Activated CD8-positive, alpha-beta memory T cell treated with anti-CD3 and anti-CD28 coated beads for 48 hours (primary cell): ENCODE measurements at places on chromosomes 11 and 22.

DNA sequence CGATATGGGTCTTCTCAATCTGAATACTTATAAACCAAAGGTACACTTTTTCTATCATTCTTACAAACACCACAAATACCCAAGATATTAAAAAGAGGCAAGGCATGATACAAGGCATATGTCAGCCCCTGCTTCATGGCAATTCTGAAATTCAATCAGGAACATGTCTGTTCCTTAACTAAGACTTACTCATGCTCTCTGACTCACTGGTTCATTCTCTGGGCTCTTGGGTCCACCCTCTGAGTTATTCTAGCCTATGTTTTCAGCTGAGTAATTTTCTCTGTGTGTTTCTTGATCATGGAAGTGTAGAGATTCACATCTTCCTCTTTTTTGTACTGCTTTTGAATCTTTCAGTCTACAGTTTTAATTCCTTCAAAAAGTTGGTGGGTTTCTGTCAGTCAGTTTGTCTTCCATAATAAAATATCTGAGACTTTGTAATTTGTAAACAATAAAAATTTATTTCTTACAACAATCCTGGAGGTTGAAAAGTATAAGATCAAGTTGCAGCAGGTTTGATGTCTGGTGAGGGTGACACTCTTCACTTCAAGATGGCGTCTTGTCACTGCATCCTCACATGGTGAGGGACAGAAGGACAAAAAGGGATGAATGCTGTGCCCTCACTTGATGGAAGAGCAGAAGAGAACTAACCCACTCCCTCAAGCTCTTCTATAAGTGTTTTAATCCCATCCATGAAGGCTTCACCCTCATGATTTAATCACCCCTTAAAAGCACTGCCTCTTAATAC is 211.7 kb downstream of the FAM76B start:
- DNase-seq, result no peak

DNA sequence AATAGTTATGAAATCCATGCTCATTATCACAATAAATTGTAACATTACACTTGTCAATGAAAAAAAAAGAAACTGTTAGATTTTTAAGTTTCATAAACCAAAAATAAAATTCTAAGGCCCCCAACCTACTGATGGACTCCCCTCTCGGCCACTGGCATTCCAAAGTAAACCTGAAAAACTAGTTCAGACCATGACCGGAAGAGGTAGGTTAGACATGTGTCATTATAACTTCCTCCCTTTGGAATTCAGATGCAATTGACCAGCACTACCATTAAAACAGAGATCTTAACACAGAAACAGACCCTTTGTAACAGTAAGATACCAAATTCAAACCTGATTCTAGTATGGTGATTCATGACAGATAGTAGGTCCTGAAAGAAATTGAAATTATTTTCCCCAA is 12.9 kb downstream of the OR10A6 start:
- DNase-seq, result no peak

DNA sequence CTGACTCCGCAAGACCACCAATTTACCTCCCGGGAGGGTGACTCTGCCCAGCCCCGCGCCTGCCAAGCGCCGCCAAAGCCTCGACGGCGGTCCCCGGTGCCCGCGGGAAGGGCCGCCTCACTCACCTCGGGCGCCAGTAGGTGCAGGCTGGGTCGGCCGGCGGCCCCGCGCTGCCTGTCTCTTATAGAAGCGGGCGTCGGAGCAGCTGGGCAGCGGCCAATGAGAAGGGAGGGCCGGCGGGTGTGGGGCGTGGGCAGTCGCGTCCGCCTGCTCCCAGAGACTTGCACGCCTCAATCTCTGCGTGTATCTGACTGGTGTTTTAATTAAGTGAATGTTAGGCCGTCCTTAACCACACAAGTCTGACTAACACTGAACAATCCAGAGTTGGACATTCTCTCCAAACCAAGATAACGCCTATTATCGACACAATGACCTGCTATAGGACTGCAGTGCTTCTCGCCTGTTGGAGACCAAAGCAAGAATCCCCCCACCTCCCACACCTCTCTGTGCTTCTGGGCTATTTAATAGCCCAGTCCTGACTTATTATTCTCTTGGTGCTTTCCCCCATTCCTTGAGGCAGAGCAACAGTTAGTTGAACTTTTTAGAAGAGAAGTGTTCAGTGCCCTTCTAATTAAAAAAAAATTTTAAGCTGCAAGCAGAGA is at the start of gene TPH1:
Gene TPH1 (minus strand): TSS at position 154 of the 662 bp plus-strand sequence. CDS start 5,507 bp downstream, outside the sequence.
- no peak for DNase-seq

GRCh38 chr11:13076961-13077360 is 67.8 kb downstream of the RASSF10 start:
- no peak for DNase-seq

DNA sequence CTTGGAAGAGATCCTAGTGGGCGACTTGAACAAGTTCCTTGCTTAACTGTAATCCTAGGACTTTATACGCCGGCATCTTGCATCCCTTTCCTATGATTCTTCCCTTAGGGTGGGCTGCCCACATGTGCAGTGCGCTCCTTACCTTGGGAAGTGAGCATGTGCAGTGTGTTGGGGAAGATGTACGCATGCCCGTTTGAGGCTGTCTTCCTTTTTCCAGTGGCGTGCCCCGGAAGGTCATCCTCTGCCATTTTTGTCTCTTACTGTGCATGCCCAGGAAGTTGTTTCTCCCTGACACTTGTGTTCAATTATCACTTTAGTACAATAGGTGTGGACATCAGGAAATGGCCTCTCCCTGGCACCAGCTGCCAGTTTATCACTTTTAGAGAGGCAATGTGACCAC is 936.5 kb downstream of the TBC1D22A start:
- DNase-seq, result no peak

- DNase-seq, result no peak
Observed at GRCh38 chr11:114784216-114784615, 105.9 kb downstream of the NXPE2 start.

DNA sequence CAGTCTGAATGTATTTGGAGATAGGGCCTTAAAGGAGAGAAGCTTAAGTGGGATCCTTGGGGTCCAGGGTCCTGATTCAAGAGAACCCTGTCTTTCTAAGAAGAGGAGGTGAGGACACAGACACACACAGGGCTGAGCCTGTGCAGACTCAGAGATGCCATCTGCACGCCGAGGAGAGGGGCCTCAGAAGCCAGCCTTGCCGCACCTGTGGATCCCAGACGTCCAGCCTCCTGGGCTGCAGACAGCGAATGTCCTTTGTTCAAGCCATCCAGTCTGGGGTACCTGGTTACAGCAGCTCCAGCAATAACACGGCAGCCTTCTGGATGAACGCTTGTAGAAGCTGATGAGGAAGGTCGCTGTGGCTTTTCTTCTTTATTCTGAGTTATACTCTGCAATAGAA is 1086.1 kb downstream of the BRD1 start:
- DNase-seq, result no peak

DNA sequence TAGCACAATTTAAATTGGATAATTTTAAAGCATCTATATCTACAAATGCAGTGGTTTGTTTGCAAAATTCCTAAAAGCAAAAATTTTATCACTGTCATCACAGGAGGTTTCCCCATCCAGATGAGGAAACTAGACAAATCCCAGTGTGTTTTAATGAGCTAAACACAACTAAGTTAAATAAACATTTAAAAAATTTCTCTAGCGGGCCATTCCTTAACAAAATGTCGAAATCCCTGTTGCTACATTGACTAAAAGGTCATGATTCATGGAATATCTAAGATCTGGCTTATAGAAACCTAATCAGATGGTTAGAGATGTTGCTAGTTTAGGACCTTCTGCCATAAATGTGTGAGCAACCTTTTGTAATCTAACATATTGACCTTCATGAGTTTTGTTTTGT is 107.3 kb upstream of the BDNF start:
- DNase-seq, result no peak

DNA sequence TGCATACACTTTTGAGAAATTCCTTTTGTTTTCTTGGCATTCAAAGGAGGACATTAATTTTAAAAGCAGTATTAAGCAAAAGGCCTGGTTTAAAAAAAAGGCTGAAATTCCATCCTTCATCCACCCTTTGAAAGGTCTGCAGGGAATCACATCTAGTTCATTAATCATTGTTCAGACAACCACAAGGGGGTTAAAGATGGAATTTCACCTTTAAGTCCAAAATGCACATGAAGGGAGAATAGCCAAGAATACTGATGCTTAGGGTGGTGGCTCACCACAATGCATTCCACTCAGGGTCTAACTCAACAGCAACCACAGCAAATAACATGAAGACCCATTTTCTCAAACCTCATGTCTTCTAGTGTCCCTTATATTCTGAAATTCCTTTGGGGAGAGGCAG is 256.9 kb downstream of the CADM1 start:
- DNase-seq, result no peak

DNA sequence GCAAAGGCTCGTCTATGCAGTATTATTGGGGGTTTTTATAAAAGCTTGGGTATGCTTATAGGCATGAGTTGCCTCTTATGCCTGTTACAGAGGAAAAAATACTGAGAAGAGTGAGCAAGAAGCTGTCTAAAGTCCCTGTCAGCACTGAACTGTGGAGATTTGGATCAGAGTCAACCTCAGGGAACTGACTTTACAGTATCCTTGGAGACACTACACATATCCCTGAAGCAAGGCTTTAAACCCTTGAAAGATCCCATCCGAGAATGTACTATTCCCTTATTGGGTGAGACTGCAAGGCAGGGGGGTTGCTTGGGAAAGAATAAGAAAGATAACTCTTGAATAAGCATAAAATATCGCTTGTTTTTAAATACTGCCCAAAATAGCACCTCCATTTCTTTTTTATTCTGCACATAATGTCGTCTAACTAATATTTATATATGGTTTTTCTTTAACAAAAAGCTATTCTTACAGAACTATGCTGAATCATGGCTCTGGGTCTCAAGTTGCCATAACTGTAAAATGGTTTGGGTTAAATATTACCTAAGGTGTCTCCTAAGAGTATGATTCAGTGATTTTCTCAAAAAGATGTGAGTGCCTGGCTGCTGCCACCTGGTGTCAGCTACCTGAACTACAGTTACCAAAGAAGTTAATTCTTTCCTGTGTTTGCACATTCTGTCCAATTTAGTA is 1062.8 kb downstream of the DLG2 start:
- DNase-seq, result no peak

- no peak for DNase-seq
Observed at GRCh38 chr11:2445746-2446551, 1.1 kb downstream of the KCNQ1 start.

DNA sequence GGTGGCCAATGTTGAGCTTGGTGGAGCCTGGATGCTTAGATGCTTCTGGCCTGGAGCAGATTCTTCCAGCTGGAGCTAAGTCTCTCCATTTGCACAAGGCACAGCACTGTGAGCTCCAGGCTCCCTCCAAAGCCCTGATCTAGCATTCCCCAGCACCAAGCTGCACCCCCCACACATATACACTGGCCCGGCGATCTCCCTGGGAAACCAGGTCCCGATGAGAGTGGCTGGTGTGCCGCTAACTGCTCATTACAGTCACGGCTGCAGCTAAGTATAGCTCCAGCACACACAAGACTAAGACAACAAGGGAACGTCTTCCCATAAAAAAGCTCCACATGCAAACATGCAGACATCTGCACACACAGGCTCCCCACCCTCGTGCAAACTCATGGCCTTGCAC is 17.6 kb downstream of the KCNC1 start:
- no peak for DNase-seq

DNA sequence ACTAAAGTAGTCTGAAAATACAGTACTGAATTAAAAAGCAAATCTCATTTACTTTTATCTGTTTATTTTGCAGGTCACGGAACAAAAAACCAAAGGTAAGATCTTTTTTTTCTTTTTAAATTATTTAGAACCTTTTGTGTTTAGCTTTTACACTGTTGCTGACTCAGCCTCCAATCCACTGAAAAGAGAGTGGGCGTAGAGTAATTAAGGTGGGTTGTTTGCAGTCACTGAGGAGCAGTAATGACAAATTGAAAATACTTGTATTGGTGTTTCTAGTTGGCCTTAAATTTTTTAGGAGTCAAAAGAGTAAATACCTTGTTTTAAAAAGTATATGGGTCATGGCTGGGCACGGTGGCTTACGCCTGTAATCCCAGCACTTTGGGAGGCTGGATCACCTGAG is 73.4 kb downstream of the TNRC6B start:
- no peak for DNase-seq

DNA sequence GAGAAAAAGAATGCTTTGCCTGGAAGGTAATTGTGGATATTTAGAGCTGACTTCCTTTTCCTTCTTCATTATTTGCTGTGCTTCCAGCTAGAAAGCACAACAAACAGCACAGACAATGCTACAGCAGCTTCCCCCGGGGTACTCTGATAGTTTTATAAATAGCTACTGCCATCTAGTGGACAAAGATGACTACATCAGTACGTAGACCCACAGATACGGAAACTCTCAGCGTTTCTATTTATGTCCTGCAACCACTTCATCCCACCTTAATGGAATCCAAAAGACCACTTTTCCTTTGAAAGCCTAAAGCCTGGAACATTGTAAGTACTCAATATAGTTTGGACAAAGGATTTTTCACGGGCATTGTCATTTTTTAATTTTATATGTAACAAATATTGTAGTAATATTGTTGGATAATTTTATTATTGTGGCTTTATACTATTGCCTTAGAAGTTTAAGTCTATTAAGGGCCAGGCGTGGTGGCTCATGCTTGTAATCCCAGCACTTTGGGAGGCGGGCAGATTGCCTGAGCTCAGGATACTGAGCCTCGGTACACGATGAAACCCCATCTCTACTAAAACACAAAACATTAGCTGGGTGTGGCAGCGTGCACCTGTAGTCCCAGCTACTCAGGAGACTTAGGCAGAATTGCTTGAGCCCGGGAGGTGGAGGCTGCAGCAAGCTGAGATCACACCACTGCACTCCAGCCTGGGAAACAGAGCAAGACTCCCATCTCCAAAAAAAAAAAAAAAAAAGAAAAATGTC is 7.5 kb downstream of the HSPA8 start:
- DNase-seq, result no peak

DNA sequence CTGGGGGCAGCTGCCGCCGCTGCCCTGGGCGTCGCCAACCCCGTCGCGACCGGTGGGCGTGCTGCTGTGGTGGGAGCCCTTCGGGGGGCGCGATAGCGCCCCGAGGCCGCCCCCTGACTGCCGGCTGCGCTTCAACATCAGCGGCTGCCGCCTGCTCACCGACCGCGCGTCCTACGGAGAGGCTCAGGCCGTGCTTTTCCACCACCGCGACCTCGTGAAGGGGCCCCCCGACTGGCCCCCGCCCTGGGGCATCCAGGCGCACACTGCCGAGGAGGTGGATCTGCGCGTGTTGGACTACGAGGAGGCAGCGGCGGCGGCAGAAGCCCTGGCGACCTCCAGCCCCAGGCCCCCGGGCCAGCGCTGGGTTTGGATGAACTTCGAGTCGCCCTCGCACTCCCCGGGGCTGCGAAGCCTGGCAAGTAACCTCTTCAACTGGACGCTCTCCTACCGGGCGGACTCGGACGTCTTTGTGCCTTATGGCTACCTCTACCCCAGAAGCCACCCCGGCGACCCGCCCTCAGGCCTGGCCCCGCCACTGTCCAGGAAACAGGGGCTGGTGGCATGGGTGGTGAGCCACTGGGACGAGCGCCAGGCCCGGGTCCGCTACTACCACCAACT is 1.0 kb downstream of the FUT4 start:
- DNase-seq, result peak; percentile 26
